ENCODE measurements at places on chromosomes 11 and 22.

- DNase-seq: no peak
Observed at GRCh38 chr11:63490551-63491239, at the start of gene PLAAT5. Gene PLAAT5, minus strand, starts transcription at chr11:63491167. Its CDS starts 133 bp downstream, at chr11:63491034.

DNA sequence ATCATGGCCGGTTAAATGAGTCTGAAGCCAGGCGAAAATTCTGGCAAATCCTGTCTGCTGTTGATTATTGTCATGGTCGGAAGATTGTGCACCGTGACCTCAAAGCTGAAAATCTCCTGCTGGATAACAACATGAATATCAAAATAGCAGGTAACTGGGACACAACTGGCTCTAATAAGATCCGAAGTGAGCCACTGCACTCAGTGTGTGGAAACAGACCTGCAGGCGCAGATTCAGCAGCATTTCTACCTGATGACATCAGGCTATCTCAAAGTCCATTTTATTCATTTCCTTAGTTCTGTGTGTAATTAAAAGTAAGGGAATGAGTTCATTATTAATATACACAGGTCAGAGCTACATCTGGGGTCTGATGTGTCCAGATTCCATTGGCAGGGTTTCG lies 78.2 kb downstream of the PPP2R1B start:
- DNase-seq: no peak

- DNase-seq: no peak
Observed at GRCh38 chr11:60781286-60781980, 3.7 kb upstream of the MS4A10 start.

DNA sequence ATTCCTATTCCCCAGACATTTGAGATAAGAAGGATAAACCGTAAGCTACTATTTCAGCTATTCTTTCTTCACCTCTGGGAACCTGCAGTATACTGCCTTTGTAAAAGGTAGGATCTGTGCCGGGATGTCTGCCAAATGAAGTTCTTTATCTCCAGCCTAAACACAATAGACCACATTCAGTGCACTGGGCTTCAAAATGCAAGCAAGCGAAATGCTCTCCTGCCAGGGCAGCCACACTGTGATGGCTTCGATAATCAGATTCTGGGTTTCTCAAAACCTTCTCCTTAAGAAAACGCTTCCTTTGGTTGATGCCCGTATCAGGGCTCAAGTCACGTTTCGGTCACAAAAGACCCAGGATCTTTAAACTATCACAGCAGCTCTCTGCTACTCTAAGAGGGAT lies 299.5 kb upstream of the B3GAT1 start:
- no peak for DNase-seq

- DNase-seq: no peak
Observed at GRCh38 chr11:131533149-131533548, 162.7 kb downstream of the NTM start.

DNA sequence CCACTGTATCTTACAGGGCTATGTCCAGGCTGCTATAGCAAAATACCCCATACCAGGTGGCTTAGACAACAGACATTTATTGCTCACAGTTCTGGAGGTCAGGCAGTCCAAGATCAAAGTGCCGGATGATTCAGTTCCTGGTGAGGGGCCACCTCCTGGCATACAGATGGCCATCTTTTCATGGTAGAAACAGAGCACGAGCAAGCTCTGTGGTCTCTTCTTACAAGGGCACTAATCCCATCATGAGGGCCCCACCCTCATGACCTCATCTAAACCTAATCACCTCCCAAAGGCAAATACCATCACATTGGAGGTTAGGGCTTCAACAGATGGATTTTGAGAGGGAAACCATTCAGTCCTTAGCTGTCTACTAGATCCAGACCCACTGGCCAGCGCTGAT lies 117.4 kb upstream of the NECTIN1 start:
- DNase-seq: no peak

DNA sequence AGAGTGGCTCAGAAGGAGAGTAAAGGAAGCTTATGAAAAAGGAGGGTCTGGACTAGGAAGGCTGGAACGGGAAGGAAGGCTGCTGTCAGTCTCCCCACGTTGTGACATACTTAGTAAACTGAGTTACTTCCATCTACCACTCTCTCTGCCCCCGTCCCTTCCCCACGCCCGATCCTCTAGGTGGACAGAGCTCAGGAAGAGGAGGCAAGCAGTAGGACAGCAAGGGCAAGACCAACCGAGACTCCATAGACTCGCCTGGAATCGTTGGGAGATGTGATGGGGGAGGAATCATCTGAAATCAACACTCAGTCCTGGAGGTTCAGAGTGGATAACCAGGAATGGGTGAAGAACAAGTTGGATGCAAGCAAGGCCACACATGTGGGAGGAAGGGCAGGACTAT lies 240.7 kb downstream of the BUD13 start:
- no peak for DNase-seq

- no peak for DNase-seq
Observed at GRCh38 chr11:132187814-132188213, 817.4 kb downstream of the NTM start.

GRCh38 chr11:70073871-70074371 lies 4.2 kb upstream of the ANO1 start:
- no peak for DNase-seq

DNA sequence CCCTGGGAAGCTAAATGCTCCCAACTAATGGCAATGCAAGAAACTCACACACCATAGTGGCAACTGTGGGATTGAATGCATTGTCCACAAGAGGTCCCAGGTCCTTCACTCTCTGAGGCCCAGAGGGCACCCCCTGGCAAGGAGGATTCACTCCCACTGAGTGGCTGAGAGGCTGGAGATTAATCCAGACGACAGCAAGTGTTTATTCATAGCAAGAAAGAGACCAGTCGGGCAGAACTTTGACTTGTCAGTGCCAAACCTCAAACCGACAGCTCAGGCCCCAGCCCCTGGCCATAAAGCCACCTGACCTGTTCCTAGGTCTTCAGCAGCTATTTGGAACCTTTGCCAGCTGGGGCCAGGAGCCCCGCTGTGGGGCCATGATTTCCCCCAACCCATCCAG lies 54.5 kb upstream of the MPEG1 start:
- no peak for DNase-seq

GRCh38 chr11:77799338-77799737 lies 21.2 kb downstream of the RSF1 start:
- no peak for DNase-seq

- no peak for DNase-seq
Observed at GRCh38 chr22:32746732-32747131, 54.8 kb upstream of the TIMP3 start.

DNA sequence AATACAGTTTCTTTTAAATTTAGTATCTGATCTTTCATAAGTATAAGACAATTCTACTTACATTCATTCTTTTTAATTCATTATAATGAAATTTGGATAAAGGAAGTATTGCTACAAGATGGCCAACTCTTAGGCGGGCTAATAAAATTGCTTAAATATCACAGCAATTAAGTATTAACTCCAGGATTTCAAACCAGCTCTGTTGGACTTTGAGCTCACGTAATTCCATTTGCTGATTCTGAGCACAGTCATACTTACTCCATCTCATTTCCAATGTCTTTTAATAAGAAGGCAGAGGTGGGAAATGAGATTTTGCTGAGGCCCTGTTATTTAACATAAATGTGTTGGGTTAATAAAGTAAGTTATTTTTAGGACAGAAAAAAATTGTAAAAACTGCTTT lies 748.1 kb downstream of the KCNA4 start:
- DNase-seq: no peak

- DNase-seq: no peak
Observed at GRCh38 chr11:19864141-19865140, 151.8 kb downstream of the NAV2 start.

- DNase-seq: no peak
Observed at GRCh38 chr11:5351208-5351607, at the start of gene OR51B6. Gene OR51B6, plus strand, starts transcription at chr11:5351508. Its CDS starts 0 bp downstream, at chr11:5351508.

GRCh38 chr11:113193946-113194345 lies 120.4 kb upstream of the TTC12 start:
- DNase-seq: no peak

DNA sequence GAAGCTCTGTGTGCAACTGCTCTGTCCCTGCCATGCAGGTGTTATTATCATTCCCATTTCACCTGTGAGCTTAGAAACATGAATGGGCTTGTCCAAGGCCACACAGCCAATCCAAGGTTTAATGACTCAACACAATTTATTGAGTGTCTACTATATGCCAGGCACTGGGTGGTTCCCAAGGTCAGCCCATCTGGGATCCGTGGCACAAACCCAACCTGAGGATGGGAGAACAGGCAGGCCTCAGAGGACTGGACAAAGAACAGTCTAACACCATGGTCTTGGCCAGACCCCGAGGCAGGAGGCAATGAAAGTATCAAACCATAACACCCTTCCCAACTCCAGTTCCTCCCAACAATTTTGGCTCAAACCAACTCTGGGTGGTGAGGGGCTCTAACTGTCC lies 15.7 kb downstream of the SPATA19 start:
- DNase-seq: no peak

GRCh38 chr11:19676475-19677380 lies 35.9 kb upstream of the NAV2 start:
- DNase-seq: no peak

DNA sequence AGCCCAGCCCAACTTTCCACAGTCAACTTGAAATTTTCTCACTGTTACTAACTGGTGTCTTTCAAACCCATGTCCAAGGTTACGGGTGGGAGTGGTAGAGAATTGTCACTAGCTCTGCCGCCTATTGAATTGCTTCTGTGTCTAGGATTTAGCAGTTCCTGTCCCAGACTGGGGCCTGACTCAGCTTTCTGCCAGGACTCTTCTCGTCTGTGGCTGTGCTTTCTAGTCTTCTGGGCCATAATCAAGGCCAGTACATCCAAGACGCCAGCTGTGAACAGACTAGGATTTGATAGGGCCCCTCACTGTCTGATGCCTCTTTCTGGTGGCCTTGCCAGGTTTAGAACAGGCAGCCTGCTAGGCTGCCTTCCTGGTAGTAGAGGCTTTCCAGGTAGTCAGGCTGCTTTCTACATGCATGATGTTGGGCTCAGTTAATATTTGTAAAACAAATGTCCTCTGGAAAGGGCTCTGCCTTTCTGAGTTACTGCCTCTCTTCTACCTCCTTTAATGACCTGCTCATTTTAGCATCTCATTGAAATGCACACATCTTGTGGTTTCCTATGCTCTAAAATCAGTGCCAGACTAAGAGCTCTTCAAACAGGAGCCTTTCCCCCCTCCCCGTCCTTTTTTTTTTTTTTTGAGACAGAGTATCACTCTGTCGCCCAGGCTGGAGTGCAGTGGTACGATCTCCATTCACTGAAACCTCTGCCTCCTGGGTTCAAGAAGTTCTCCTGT lies 13.1 kb upstream of the HIKESHI start:
- DNase-seq: no peak

All from stimulated activated CD8-positive, alpha-beta memory T cell treated with anti-CD3 and anti-CD28 coated beads, Interleukin-4, amount 100 ng/mL, for 4 hours (primary cell).